ENCODE measurements at places on chromosomes 5 and 9. TPM values are rescaled to one million over a fixed set of nuclear protein-coding genes. Genes with fewer than 3 reads are reported as not detected.

The SERF1A gene
- 2.0 TPM for total RNA-seq

The PGM5 gene
- total RNA-seq, result not detected

The ACTBL2 gene
- not detected for total RNA-seq

The TNPO1 gene
- total RNA-seq, result 152 TPM

Measured in A549 treated with ZK216348 at 1 μM for 4 hours (cell line).